ENCODE measurements at places on chromosomes 13 and 19. TPM values are rescaled to one million over a fixed set of nuclear protein-coding genes. Genes with fewer than 3 reads are reported as not detected.

The C19orf73 gene
- total RNA-seq = 1.4 TPM

The NAPSA gene
- total RNA-seq = 1.3 TPM

The BEST2 gene
- total RNA-seq = not detected

DNA sequence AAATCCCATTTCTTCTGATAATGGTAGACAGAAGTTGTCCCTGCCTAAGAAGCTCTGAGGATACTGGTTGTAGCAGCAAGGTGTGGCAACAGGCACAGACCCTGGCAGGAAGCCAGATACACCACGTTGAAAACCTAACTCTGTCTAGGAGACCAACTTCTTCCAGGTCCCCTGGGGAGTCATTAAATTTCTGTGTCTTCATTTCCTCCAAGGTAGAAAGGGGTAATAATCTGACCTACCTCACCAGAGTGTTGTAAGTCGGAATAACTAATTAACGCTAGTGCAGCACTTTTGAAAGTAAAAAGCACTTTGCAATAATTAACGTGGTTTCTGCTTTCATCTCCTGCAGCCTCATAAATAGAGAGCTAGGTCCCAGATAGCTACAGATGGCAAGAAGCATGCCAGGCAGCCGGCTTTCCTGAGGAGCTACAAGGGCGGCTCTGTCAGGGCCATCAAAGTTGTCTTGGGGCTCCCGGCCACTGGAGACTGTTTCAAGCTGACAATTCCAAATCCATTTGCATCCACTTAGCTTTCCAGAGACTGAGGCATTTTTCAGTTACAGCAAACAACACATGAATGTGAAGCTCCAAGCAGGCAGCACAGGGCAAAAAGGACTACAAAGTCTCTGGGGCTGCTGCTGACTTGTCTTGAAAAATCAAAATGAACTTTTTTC lies 176.2 kb downstream of the FOXO1 start:
- DNase-seq = no peak

- DNase-seq = no peak
These were observed 266.3 kb downstream of the DNAJC15 start for GRCh38 chr13:43289470-43290255.

All from esophagus muscularis mucosa (tissue), 4 donors.